ENCODE measurements at places on chromosomes 11 and 22.
A peak's percentile ranks its signal among the peaks of the same experiment; 100 is the strongest.

DNA sequence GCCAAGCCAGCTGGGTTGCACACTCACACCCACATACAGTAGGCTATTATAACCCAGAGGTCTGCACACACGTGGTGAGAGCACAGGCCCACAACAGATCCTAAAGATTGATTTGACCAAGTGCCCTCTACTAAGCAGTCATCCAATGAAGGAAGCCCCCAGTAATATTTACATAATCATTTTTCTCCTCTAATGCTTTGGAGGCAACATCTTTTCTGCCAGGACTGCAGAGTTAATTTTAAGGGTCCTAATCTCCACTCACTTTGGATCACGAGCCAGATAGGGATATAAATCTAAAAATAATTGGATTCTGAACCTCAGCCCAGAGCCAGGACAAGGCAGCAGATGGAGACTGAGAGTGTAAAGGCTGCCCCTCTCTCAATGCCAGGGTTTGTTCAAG is 49.1 kb upstream of the MTNR1B start:
- no peak for DNase-seq

GRCh38 chr11:12853652-12854296 is 155.3 kb upstream of the RASSF10 start:
- no peak for DNase-seq

- DNase-seq: no peak
Observed at GRCh38 chr11:123439616-123440015, 9.5 kb downstream of the GRAMD1B start.

DNA sequence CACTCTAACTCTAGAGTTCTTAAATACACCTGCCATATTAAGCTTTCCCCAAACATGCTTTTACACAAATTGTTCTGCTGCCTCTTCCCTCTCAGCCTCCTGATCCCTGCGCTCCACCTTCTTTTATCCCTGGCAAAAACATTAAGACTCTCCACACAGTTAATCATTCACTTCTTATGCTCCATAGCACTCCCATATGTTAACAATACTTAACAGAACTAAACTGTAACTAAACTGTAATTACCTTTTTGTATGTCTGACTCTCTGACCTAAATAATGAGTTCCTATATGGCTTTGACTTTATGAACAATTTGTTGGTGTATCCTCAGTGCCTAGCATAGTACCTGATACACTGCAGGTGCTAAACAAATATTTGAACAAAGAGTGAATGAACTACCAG is 71.8 kb downstream of the BTBD10 start:
- DNase-seq: no peak

DNA sequence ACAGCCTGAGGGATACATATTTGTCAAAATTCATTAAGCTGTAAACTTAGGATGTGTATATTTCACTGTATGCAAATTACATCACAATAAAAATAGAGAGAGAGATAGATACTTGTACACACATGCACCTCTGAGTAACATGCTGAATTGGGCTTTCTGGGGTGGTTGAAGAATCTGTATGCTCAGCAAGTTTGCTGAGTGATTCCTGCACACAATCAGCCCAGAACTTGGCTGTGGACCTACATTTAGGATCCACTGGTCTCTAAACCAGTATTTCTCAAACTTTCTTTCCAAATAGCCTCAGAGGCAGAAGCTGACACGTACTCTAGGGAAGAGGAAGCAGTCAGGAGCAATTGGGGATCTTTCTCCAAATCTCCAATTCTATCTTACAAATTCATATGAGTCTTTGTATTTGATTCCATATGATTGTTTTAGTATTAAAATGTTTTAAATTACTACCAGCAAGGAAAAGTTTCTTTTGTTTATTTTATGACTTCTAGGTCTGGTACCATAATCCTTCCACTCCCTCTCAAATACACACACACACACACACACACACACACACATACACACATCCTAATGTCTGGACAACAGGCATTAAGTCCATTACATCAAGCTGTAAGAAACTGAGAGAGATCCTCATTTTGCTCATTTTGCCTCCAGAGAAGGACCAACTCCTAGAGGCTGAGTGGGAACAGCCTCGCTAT is 20.0 kb downstream of the SYT13 start:
- no peak for DNase-seq

DNA sequence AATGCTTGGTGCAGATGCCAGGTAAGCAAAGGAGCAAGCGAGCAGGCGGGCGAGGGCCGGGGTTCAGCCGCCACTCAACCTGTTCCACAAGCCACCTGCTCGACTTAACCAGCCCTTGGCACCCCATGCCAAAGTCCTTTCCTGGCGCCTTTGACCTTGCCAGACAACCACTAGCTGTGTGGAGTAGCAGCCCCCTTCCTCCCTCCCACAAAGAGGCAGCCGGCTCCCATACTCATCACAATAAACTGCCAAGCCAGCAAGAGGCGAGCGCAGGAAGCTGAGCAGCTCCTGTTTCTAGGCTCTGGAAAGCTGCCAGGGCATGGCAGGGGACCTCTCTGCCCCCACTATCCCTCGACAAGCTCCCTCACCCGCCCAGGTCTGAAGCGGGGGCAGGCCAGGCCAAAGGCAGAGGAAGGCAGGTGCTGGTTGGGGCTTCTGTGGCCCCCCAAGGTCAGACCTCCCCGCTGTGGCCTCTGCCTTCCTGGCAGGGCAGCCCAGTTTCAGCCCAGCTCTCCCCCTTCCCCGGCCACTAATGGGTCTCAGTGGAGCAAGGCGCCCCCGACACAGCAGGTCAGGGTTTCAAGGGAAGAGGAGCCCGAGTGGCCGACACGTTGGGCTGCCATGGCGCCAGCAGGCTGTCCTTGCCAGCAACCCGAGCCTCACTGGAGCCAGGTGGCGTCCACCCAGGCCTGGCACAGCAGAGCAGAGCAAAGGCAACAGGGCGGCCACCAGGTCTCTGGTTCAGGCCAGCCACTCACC is 15.3 kb downstream of the MACROD1 start:
- no peak for DNase-seq

DNA sequence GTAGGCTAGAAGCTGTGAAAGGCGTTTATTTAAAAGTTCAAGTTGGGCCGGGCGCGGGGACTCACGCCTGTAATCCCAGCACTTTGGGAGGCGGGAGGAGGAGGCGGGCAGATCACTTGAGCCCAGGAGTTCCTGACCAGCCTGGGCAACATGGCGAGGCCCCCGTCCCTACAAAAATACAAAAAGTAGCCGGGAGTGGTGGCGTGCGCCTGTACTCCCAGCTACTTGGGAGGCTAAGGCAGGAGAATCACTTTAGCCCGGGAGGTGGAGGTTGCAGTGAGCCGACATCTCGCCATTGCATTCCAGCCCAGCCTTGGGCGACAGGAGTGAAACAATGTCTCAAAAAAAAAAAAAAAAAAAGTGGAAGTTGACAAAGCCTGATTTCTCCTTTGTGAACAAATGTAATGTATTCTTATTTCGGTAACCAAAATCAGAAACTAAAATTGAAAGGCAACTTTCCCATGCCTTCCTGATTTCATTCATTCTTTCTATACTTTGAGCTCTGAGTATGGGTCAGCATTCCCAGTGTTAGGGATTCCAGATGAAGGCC is 825 bp downstream of the PTPMT1 start:
- DNase-seq: peak; percentile 57

GRCh38 chr11:118338637-118339061 is 3.9 kb downstream of the CD3D start:
- DNase-seq: peak; percentile 49

DNA sequence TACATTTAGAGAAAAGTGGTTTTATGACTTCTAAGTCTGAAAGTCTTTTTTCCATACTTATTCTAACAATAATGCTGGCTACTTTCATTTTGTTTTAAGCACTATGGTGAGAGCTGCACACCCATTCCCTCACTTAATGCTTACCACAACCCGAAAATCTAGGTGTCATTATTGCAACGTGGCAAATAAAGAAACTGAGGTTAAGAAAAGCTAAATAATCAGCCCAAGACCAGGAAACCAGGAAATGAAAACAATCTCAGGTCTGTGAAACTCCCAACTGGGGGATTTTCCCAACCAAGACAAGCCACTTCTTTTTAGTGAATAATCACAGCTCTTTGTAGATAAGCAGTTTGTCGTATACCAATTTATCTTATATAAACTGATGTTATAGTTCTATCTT is 126.3 kb downstream of the SLC1A2 start:
- DNase-seq: no peak
